ENCODE measurements at places on chromosomes 3 and 15.

DNA sequence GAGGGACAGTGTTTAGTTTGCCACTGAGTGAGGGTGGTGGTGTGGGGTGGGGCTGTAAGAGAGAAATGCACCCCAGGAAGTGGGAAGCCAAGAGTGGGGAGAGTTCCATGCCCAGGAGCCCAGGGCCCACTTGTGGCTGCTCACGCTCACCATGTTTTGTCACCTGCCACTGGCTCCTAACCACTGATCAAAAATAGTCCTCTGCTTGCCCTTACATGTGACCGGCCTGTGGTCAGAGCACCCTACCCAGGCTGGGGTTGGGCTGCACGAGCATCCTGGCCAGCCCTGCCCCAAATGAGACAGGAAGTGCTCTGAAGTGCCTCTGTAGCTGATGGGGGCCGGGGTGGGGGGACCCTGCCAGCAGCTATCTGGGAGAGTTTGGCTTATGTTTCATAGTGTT is 216.3 kb downstream of the RPLP1 start:
- DNase-seq = no peak

GRCh38 chr15:90000186-90001001 is 730 bp upstream of the ZNF710 start:
- no peak for DNase-seq

- no peak for DNase-seq
These were observed 5.0 kb downstream of the MEX3B start for GRCh38 chr15:82040862-82041261.

- DNase-seq = no peak
These were observed 264.7 kb downstream of the RBMS3 start for GRCh38 chr3:29545615-29546014.

GRCh38 chr15:79815468-79815867 is 81.3 kb downstream of the MTHFS start:
- no peak for DNase-seq

GRCh38 chr3:155771126-155771525 is 26.3 kb upstream of the PLCH1 start:
- DNase-seq = no peak

- no peak for DNase-seq
These were observed 49.4 kb downstream of the SEMA3G start for GRCh38 chr3:52395503-52395865.

GRCh38 chr15:63983061-63983711 is 63.1 kb downstream of the DAPK2 start:
- DNase-seq = no peak

DNA sequence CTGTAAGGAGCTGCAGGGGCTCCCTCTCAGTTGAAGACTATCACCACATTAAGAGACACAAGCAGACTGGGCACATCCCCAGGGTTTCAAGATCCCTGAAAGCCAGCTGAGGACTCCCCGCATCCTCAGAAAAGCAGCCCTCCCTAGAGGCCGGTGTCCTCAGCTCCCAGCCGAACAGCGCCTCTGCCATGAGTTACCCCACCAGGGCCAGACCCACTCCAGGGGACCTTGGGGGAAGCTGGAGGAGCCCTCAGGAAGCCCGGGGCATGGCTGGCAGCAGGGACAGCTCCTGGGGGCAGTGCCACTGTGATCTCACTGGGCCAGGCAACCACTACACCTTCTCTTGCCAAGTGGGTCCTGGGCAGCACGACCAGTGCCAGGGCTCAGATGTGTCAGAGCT is 8.1 kb downstream of the KLF15 start:
- no peak for DNase-seq

DNA sequence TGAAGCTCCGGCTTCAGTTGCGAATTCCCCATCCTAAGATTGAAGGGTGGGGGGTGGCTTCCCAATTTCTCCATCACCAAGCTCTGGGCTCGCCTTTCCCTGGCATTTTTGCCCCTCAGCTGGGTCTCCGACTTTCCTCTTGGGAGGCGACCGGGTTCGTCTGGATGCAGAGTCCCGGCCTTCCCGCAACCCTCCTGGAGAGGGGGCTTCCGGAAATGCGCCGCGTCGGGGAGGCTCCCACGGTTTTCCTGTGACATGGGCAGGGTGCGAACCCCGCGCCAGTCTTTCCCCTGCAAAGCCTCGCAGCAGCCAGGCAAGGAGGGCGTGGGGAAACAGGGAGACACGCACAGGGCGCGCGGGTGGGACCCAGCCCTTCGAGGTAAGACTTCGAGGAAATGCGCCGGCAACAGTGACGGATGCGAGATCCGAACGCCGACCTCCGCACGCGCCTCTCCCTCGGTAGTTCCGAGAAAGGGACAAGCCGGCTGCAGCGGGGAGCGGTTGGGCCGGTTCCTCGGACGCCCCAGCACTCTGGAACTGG is 466 bp upstream of the HCN4 start:
- no peak for DNase-seq

- no peak for DNase-seq
These were observed 654.1 kb downstream of the IGSF11 start for GRCh38 chr3:118380576-118380975.

GRCh38 chr3:55000546-55000945 is 72.7 kb upstream of the LRTM1 start:
- DNase-seq = no peak

DNA sequence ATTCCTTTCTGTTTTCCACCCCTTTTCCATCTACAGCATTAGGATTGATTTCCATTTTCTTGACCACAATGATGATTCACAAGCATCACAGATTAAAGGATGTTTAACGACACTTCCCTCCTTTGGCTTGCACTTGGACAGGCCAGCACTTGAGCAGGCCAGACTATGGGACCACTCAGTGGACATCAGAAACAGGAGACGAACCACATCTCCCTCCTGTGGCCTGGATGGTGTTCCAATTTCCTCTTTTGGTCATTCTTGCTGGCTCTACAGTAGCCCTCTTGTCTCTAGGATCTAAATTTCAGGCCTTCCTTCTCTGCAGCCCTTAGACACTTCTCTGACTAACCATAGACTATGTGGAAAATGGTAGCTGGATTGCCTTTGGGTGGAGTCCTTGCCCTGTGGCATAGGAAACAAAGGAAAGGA is 78.8 kb upstream of the BOC start:
- DNase-seq = peak; percentile 26

DNA sequence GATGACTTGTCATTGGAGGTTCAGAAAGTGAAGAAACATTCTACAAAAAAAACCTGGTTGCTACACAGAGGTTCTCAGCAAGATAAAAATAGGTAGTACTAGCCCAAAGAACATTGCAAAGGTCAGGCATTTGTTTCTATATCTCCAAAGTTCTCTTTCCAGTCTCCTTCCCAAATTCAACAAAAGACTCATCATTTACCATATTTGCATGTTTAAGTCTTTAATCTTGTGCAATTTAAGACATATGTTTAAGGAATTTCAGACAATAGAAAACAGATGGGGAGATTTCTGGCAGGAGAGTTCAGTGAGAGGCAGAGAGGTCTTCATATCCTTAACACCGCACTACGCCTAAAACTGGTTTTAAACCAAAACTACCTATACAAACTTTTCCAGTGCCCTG is 173.8 kb upstream of the THBS1 start:
- DNase-seq = no peak

GRCh38 chr3:133880886-133881455 is 14.7 kb downstream of the RAB6B start:
- no peak for DNase-seq

GRCh38 chr3:112779011-112779410 is 67.7 kb downstream of the CD200R1L start:
- no peak for DNase-seq

- DNase-seq = no peak
These were observed 187.2 kb downstream of the MEX3B start for GRCh38 chr15:81858586-81858985.

GRCh38 chr3:171156401-171157010 is 130.0 kb upstream of the SLC2A2 start:
- peak; percentile 37 for DNase-seq

GRCh38 chr15:98281130-98281529 is 320.6 kb downstream of the ARRDC4 start:
- no peak for DNase-seq

GRCh38 chr3:196965112-196965803 is 3.4 kb downstream of the PIGZ start:
- no peak for DNase-seq

- DNase-seq = no peak
These were observed 108.7 kb downstream of the SLMAP start for GRCh38 chr3:57864853-57865252.

GRCh38 chr3:156630773-156631093 is 43.7 kb upstream of the TIPARP start:
- no peak for DNase-seq

GRCh38 chr15:83285284-83285978 is 967 bp upstream of the BNC1 start:
- DNase-seq = no peak

- no peak for DNase-seq
These were observed 738.3 kb upstream of the CFAP20DC start for GRCh38 chr3:59788133-59788532.

DNA sequence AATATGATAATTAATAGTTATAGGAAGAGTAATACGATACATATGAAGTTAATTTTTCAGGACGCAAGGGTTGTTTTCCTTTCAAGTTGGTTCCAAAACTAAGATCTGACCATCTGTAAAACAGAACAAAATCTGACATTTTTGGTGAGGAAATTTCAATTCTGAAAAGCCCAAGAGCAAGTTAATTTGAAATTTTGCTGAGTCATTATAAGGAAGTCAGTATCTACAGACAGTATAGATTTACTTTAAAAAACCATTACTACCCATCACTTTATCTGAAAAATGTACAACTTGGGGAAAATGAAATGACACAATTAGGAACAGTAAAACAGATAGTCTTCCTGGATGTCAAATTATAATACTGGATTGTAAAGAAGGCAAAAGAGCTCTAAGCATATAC is 12.5 kb downstream of the INTS14 start:
- DNase-seq = no peak

GRCh38 chr3:13881536-13882410 is 1.9 kb upstream of the WNT7A start:
- no peak for DNase-seq

DNA sequence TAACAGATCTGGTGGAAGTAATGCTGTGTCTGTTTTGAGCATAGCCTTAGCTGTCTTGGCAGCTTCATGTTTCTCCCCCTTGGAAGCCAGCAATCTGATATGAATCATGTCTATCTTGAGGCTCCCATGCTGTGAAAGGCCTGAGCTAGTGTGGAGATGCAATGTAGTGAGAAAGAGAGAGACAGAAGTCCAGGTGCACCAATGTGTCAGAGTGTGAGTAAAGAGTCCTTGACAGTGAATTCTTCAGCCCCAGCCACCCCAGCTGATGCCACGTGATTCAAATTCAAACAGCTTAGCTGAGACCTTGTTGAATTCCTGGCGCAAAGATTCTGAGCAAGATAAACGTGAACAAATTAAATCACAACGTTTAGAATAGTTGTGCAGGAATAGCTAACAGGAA is 704.2 kb downstream of the EDEM1 start:
- no peak for DNase-seq

DNA sequence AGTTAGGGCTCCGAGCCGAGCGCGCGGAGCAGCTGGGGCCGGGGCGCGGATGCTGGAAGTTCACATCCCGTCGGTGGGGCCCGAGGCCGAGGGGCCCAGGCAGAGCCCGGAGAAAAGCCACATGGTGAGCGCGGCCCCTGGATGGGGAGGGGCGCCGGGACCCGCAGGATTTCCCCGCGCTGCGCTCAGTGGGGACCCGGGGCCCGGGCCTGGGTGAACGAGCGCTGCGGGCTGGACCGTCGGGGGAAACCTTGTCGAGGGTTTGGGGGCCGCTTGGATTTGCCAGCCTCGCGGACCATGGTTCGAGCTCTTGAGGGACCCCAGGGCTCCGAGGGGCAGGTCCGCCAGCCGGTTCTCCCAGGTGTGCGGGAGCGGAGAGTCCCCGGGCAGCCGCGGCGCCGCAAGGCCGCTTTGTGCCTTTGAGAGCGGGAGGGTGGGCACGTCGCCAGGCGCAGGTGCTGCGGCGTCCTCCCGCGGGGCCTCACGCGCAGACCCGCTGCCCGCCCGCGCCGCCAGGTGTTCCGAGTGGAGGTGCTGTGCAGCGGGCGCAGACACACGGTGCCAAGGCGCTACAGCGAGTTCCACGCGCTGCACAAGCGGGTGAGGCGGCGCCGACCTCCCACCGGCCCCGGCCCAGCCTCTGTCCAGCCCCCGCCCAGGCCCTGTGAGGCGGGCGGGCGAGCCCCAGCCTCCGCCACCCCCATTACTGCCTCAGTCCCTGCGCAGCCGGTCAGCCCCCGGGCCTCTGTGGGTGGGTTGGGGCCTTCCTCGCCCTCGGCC is at the start of gene SNX22:
TSS of gene SNX22 (plus strand) at position 5 of the 780 bp plus-strand sequence. CDS start at position 50, 45 bp downstream.
- DNase-seq = no peak

GRCh38 chr15:100002787-100003536 is 269.7 kb upstream of the LYSMD4 start:
- DNase-seq = no peak

DNA sequence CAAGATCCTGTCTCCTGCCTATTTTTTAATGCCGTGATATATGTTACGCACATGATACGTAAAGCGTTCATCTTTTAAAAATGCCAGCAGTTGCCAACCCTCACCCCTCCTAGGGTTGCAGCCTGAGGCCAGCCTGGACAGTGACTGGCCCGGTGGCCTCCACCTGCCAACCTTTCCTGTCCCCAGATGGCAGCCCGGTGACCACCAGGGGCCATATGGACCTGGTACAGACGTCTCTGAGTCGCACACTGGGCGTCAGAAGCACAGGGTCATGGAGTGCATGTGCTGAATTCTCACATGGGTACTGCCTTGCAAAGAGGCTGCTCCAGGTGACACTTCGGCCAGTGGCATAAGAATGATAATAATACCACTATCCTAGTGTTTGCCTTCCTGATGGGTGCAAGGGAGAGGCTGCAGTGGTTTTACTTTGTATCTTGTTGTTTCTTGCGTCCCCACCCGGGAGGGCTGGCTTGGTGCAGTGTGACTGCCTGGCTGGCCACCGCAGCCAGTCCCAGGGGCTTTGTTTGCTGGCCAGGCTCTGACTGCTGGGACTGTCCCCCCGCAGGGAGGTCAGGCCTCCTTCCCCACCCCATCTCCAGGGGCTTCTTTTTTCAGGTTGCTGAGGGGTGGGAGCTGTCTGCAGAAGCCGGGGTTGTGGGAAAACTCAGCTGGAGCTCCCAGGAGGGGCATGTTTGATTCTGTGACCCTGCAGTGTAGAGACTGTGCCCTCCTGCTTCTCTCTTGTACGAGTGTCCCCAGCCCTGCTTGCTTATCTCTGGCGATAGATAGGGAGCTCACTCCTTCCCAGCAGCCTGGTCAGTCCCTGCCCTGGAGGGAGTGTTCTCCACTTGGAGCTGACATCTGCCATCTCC is 16.9 kb downstream of the FBLN2 start:
- no peak for DNase-seq

- DNase-seq = no peak
These were observed 2.3 kb upstream of the UACA start for GRCh38 chr15:70765504-70766281.

Data from LoVo (cell line).